Activated T-helper 2 cell treated with anti-CD3 and anti-CD28 coated beads, Interferon-gamma antibody, Interleukin-2, Interleukin-4, amounts not matched to agents 10 μg/mL and 5 μg/mL and 100 μg/mL, durations not matched to agents 14 hours and 24 hours and 36 hours (primary cell): ENCODE measurements at places on chromosomes 7 and 10. TPM values are rescaled to one million over a fixed set of nuclear protein-coding genes. Genes with fewer than 3 reads are reported as not detected.

The OLAH gene
- not detected in 2 replicates for total RNA-seq

The MBL2 gene
- total RNA-seq = not detected in 2 replicates

The PLXNA4 gene
- 0.14 and 0.21 TPM in 2 replicates for total RNA-seq

The PRPS1L1 gene
- not detected in 2 replicates for total RNA-seq

The BPGM gene
- total RNA-seq = 28.0 and 29.2 TPM in 2 replicates

The FOXI2 gene
- not detected in 2 replicates for total RNA-seq

The RAPGEF5 gene
- total RNA-seq = 0.67 and 0.82 TPM in 2 replicates

The TEX36 gene
- total RNA-seq = not detected in 2 replicates

The OTUD1 gene
- 9.7 and 10.2 TPM in 2 replicates for total RNA-seq

The CHPF2 gene
- 43.8 and 46.0 TPM in 2 replicates for total RNA-seq

The GPR26 gene
- total RNA-seq = not detected in 2 replicates

The ZNF33B gene
- 6.3 and 6.5 TPM in 2 replicates for total RNA-seq

The SFTPA1 gene
- not detected in 2 replicates for total RNA-seq

The TRIM50 gene
- total RNA-seq = not detected in 2 replicates

The HPSE2 gene
- not detected in 2 replicates for total RNA-seq

The SH2D4B gene
- total RNA-seq = 0.05 TPM in 1 of 2 replicates, not detected in the other

The CAMK1D gene
- total RNA-seq = 5.7 and 6.1 TPM in 2 replicates

The NAT16 gene
- not detected in 2 replicates for total RNA-seq

The CCDC126 gene
- 6.1 and 6.3 TPM in 2 replicates for total RNA-seq

The IGF2BP3 gene
- 16.6 and 18.2 TPM in 2 replicates for total RNA-seq

The KIF11 gene
- total RNA-seq = 41.4 and 44.9 TPM in 2 replicates

The TMEM130 gene
- total RNA-seq = 0.30 TPM in 1 of 2 replicates, not detected in the other

The CHST3 gene
- total RNA-seq = 0.52 and 0.62 TPM in 2 replicates

The GDI2 gene
- total RNA-seq = 301 and 302 TPM in 2 replicates

The PTPRE gene
- 16.8 and 17.0 TPM in 2 replicates for total RNA-seq

The C10orf67 gene
- total RNA-seq = not detected in 2 replicates

The MYL10 gene
- not detected in 2 replicates for total RNA-seq
